ENCODE measurements at places on chromosomes 7 and 10. TPM values are rescaled to one million over a fixed set of nuclear protein-coding genes. Genes with fewer than 3 reads are reported as not detected.

DNA sequence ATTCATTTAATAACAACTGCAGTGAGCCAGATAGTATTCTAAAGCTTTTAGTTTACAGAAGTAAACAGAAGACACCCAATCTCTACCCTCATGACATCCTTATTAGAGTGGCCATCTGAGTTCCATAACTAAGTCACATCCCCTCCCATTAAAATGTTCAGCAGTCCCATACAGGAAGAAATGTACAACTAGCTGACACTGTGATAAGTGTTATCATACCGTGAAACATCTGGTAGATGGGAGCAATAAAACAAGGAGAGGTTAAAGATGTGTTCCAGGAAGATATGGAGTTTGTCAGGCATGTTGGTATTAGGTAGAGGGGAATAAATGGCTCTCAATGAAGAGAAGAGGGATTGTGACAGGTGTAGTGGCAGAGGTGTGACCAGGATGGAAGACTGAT, 60.5 kb upstream of the CAV2 start:
- H3K27me3 ChIP-seq, result peaks cover 25% of the 10 kb centered on the region
- H3K4me1 ChIP-seq, result no peaks in the 10 kb centered on the region
- no peak overlapping the region for H3K4me3 ChIP-seq

DNA sequence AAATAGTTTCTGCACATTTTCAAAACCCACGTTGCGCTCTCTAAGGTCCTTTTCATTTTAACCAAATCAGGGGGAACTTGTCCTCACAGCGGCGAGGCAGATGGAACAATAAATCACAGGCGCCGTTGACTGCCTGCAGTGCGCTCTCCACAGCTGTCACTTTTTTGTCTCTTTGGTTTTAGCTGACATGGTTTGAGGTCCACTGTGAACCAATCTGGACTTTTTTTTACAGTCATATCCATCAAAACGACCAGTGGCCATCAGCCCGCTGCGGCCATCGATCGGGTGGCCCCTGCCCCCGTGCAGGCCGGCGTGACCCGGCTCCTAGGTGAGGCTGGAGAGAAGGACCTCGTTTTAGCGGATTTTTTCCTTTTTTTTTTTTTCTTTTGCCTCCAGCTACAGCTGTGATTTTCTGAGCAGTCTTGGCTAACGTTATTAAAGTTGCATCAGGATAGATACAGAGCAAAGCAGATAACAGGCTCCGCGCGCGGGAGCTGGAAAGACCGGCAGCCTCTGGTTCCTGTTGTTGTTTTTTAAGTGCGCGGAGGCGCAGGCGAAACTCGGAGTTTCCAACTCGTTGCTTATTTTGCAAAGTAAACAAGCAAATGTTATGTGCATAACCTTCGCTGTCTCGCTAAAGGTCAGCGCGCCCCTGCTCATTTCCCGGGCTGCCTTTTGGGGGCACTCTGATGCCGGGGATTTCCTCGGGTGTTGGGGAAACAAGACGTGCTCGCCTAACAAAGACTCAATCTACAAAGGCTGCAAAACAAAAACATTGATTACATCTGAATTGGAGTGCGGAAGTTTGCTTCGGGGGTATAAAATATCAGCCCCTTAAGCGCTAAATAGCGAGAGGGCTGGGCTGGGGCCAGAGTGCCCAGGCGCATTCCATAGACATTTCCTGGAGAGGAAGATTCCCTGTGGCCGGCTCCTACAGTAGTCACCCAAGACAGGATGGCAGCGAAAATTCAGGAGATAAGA, 414.8 kb upstream of the MKI67 start:
- H3K36me3 ChIP-seq, result no peaks in the 10 kb centered on the region
- H3K27ac ChIP-seq, result no peak overlapping the region
- H3K4me1 ChIP-seq, result no peaks in the 10 kb centered on the region
- no peak for DNase-seq

GRCh38 chr7:154427533-154427932, 375.3 kb downstream of the DPP6 start:
- H3K4me1 ChIP-seq, result no peaks in the 10 kb centered on the region
- DNase-seq, result no peak
- H3K4me3 ChIP-seq, result no peak overlapping the region
- no peak overlapping the region for H3K27ac ChIP-seq
- H3K36me3 ChIP-seq, result no peaks in the 10 kb centered on the region
- no peaks in the 10 kb centered on the region for H3K27me3 ChIP-seq

DNA sequence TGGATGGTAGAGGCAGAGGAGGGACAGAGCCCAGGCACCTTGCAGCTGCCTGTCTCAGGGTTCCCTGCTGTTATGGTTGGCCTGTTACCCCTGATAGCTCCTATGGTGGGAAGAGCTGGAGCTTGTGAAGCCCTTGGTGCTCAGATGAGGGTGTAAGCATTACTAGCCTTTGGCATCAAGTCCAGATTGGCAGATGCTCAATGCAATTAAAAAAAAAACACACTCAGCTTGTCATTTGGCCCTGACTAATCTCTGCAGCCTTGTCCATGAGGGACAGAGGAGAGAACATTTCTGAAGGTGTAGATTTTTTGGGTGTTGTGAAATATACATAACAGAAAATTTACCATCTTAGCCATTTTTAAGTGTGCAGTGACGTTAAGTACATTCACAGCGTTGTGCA, 86.3 kb downstream of the PLPP4 start:
- H3K4me1 ChIP-seq, result no peaks in the 10 kb centered on the region
- no peaks in the 10 kb centered on the region for H3K27me3 ChIP-seq
- no peak overlapping the region for H3K4me3 ChIP-seq
- DNase-seq, result no peak
- H3K36me3 ChIP-seq, result no peaks in the 10 kb centered on the region
- H3K27ac ChIP-seq, result no peak overlapping the region

GRCh38 chr7:2494191-2495130, 18.3 kb upstream of the GRIFIN start:
- H3K36me3 ChIP-seq, result peaks cover 5% of the 10 kb centered on the region
- no peak overlapping the region for H3K27ac ChIP-seq
- DNase-seq, result no peak

- peaks cover 2% of the 10 kb centered on the region for H3K36me3 ChIP-seq
- no peaks in the 10 kb centered on the region for H3K27me3 ChIP-seq
- H3K4me3 ChIP-seq, result no peak overlapping the region
- no peak for DNase-seq
- no peak overlapping the region for H3K27ac ChIP-seq
Measured at GRCh38 chr10:12474727-12475412, 125.5 kb downstream of the CAMK1D start.

GRCh38 chr10:43350156-43350555, 21.3 kb upstream of the FXYD4 start:
- H3K4me1 ChIP-seq, result peaks cover 15% of the 10 kb centered on the region
- H3K4me3 ChIP-seq, result no peak overlapping the region
- peaks cover 13% of the 10 kb centered on the region for H3K27me3 ChIP-seq

- H3K27ac ChIP-seq, result no peak overlapping the region
- peaks cover 40% of the 10 kb centered on the region for H3K27me3 ChIP-seq
- no peaks in the 10 kb centered on the region for H3K36me3 ChIP-seq
- H3K4me3 ChIP-seq, result no peak overlapping the region
- DNase-seq, result no peak
- peaks cover 6% of the 10 kb centered on the region for H3K4me1 ChIP-seq
Measured at GRCh38 chr10:124220547-124220946, 127.1 kb upstream of the CHST15 start.

FMC1 gene
- total RNA-seq, result 6.3 TPM

- no peaks in the 10 kb centered on the region for H3K36me3 ChIP-seq
- H3K27ac ChIP-seq, result no peak overlapping the region
- DNase-seq, result no peak
Measured at GRCh38 chr10:113618338-113618737, 45.5 kb downstream of the NRAP start.

ACTL6B gene
- not detected for total RNA-seq

DNA sequence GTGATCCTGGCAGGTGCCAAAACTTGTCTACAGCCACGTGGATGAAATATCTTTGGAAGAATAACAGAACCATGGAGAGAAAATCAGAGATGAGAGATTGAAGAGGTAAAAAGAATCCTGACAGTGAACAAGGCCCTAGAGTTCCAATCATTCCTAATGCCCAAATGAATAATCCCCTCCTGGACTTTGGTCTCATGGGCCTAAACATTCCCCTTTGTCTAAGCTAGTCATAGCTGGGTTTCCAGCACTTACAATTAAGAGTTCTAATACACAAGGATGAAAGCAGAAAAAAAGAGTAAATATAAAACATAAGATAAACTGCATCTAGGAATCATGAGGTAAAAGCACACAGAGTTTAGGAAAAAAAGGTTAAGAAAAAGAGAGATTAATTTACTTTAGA, 40.2 kb downstream of the ARHGAP12 start:
- peaks cover 4% of the 10 kb centered on the region for H3K36me3 ChIP-seq
- no peaks in the 10 kb centered on the region for H3K27me3 ChIP-seq
- H3K4me3 ChIP-seq, result no peak overlapping the region
- peaks cover 28% of the 10 kb centered on the region for H3K4me1 ChIP-seq
- no peak overlapping the region for H3K27ac ChIP-seq

DNA sequence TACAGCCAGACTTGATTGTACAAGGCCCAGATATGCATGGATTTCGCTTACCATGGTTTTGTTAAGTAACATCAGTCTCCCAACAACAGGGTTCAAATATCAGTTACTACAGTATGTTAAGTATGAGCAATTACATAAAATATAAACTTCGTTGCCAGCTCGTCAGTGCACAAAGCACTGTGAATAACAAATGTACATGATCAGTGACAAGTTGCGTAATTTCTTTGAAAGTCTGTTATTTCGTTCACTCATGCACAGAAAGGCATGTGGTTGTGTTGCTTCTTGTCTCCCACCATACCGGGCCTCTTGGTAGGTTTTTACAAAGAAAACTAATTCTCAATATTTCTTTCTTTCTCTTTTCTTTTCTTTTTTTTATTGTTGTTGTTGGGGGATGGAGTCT, 12.5 kb upstream of the ZNF487 start:
- H3K27ac ChIP-seq, result no peak overlapping the region
- H3K27me3 ChIP-seq, result no peaks in the 10 kb centered on the region
- H3K4me3 ChIP-seq, result no peak overlapping the region
- no peaks in the 10 kb centered on the region for H3K36me3 ChIP-seq
- H3K4me1 ChIP-seq, result peaks cover 16% of the 10 kb centered on the region
- DNase-seq, result no peak

- H3K27me3 ChIP-seq, result no peaks in the 10 kb centered on the region
- no peaks in the 10 kb centered on the region for H3K4me1 ChIP-seq
- no peaks in the 10 kb centered on the region for H3K36me3 ChIP-seq
- H3K4me3 ChIP-seq, result no peak overlapping the region
- no peak overlapping the region for H3K27ac ChIP-seq
Measured at GRCh38 chr7:85052894-85053293, 134.0 kb downstream of the SEMA3D start.

- peaks cover 10% of the 10 kb centered on the region for H3K27me3 ChIP-seq
- H3K27ac ChIP-seq, result no peak overlapping the region
- no peaks in the 10 kb centered on the region for H3K36me3 ChIP-seq
- H3K4me3 ChIP-seq, result no peak overlapping the region
- DNase-seq, result no peak
Measured at GRCh38 chr10:112336556-112337201, 37.2 kb upstream of the ACSL5 start.

CCDC146 gene
- 8.5 TPM for total RNA-seq

DNA sequence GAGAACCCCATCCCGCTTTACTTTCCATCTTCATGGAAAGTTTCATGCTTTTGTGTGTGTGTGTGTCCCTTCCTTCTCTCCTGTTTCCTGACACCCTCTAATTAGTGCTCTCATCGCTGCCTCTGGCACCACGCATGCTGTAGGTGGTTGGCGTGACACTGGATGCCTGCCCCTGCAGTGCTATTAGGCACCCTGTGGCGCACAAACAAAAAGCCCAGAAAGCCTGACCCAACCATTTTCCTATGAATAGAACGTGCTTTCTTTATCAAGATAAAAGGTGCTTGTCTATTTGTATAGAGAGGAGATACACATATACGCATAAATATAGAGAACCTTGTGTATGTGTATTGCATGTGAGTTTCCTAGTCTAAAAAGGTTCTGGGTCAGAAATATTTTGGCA, 120.8 kb upstream of the CDCA7L start:
- no peaks in the 10 kb centered on the region for H3K4me1 ChIP-seq
- no peaks in the 10 kb centered on the region for H3K36me3 ChIP-seq
- no peak for DNase-seq

- DNase-seq, result no peak
- no peaks in the 10 kb centered on the region for H3K36me3 ChIP-seq
- no peak overlapping the region for H3K27ac ChIP-seq
- H3K4me3 ChIP-seq, result no peak overlapping the region
- H3K4me1 ChIP-seq, result no peaks in the 10 kb centered on the region
- peaks cover 34% of the 10 kb centered on the region for H3K27me3 ChIP-seq
Measured at GRCh38 chr10:123102673-123103072, 33.1 kb upstream of the HMX3 start.

DNA sequence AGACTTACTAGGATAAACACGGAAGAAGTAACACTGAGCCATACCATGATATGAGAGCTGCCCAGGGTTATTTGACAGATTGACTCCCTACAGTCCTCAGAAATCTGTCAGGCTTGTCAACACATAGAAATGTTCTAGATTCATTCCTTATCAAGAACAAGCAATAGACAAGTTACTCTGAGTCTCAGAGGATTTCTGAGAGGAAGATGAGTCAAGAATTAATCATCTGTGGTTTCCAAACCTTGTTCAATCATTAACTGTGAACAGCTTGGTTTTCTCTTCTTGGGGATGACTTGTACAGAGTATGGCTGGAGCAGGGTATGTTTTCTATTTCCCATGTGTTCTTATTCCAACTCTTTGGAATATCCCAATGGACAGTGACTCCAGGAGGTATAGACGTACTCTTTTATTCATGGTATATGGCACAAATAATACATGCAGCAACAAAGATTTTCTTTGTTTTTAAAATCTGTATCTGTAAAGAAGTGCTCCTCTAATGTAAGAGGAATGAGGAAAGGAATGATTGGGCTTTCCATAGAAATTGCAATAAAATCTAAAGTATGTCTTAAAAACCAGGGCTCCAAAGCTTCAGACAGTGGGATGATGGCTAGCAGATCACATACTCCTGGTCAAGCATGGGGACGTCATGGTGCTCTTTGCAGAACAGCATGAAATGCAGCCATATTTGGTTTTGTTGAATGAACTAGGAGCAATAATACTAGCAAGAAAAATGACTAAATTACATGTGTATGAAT, 11.9 kb upstream of the SFR1 start:
- H3K36me3 ChIP-seq, result peaks cover 4% of the 10 kb centered on the region
- H3K4me1 ChIP-seq, result no peaks in the 10 kb centered on the region
- peaks cover 21% of the 10 kb centered on the region for H3K27me3 ChIP-seq
- DNase-seq, result no peak

DNA sequence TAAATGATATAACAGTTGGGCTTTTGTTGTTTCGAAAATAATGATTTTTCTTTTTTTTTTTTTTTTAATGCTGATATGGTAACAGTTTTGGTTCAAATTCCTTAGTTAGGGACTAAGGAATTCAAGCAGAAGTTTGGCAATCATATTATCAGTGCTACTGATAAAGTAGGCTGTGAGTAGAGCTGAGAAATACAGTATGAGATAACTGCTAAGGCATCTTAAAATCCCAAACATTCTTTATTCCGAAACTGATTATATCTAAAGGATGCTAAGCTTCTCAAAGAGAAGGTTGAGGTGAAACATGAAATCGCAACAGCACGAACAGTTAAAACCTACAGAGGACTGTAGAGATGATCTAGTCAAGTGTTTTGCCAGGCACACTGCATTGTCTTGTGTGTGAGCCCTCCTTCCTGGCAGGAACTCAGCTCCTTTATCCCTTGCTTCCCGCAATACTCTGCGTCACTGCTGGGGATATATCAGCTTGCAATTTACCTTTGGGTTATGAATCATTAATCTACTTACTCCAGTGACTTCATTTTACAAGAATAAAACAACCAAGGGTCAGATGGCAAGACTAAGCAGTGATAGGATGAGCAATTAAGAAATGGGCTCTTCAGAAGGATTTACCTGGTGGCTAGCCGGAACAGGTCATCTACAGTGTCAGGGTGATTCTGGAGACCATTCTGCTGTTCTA, 36.7 kb downstream of the IRF5 start:
- no peak overlapping the region for H3K4me3 ChIP-seq
- no peak overlapping the region for H3K27ac ChIP-seq
- no peaks in the 10 kb centered on the region for H3K27me3 ChIP-seq
- no peak for DNase-seq

DDIT4 gene
- total RNA-seq, result 186 TPM
